Spinal cord (tissue), 10 donors: ENCODE measurements at places on chromosomes 3 and 15. TPM values are rescaled to one million over a fixed set of nuclear protein-coding genes. Genes with fewer than 3 reads are reported as not detected.

DNA sequence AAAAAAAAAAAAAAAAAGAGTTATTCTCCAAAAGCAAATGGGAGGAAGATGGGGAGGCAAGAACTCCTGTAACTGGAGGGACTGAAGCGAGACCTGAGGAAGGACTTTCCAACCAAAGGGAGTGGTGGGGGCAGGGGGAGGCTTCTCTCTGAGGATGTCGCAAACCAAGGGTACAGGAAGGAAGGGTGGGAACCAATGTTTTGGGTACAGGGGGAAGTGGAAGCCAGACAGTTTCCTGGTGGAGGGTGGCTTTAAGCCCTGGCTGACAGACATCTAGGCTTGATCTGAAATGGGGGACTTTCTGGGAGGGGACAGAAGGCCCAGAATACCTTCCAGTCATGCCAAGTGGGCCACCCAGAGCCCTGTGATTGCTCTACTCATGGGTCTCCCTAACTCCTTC, 27.0 kb downstream of the VIPR1 start:
- peaks cover 7% of the 10 kb centered on the region for H3K36me3 ChIP-seq
- H3K4me3 ChIP-seq: no peak overlapping the region
- H3K27ac ChIP-seq: no peak overlapping the region
- DNase-seq: no peak
- no peaks in the 10 kb centered on the region for H3K4me1 ChIP-seq

DNA sequence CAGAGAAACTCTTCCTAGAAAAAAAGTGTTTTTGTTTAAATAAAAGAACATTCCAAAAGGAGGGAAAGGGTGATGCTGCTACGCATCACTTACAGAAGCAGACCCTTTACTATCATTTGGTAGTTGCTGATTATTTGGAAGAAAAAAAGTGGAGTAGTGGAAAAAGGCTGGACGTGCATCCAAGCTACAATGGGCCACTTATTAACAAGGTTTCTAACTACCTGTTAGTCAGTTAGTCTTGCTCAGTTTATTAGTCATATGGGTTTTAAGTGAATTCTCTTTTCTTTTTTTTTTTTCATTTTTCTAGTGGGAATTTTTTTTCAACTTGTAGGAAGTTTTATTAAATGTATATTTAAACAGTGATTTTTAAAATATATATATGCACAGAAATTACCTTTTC, 866.0 kb downstream of the MCTP2 start:
- no peaks in the 10 kb centered on the region for H3K27me3 ChIP-seq
- H3K36me3 ChIP-seq: no peaks in the 10 kb centered on the region
- DNase-seq: no peak

- no peaks in the 10 kb centered on the region for H3K4me1 ChIP-seq
- no peak overlapping the region for H3K4me3 ChIP-seq
- H3K36me3 ChIP-seq: peaks cover 4% of the 10 kb centered on the region
- no peak overlapping the region for H3K27ac ChIP-seq
- H3K27me3 ChIP-seq: no peaks in the 10 kb centered on the region
These were observed 23.4 kb downstream of the RHOA start for GRCh38 chr3:49388289-49388820.

DNA sequence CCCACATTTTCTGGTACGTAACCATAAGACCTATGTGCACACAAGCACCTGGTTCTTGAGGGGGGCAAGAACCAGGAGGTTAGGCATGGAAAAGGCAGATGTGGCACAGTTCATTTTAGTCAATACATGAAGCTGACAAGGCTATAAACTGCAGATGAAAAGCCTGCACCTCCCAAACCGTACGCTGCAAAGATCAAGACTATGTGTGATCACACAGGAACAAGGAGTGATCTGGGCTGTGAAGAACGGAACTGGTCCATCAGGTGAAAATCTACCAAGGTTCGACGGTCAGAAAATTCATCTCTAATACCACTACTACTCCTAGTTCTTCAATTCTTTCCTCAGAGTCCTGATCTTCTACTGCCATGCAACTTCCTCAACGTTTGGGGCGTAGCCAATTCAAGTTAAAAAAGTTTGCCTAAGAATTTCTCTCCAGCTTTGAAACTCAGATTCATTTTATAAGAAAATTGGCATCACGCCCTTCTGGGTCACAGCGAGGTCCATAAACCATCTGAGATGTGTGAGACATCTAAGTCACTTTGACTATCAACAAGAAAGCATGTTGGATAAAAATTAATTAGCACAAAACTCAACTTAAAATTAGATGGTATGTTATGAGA, 41.9 kb downstream of the PLD1 start:
- no peaks in the 10 kb centered on the region for H3K36me3 ChIP-seq
- no peaks in the 10 kb centered on the region for H3K27me3 ChIP-seq
- no peak for DNase-seq
- H3K27ac ChIP-seq: peak overlapping the region; percentile 40

DNA sequence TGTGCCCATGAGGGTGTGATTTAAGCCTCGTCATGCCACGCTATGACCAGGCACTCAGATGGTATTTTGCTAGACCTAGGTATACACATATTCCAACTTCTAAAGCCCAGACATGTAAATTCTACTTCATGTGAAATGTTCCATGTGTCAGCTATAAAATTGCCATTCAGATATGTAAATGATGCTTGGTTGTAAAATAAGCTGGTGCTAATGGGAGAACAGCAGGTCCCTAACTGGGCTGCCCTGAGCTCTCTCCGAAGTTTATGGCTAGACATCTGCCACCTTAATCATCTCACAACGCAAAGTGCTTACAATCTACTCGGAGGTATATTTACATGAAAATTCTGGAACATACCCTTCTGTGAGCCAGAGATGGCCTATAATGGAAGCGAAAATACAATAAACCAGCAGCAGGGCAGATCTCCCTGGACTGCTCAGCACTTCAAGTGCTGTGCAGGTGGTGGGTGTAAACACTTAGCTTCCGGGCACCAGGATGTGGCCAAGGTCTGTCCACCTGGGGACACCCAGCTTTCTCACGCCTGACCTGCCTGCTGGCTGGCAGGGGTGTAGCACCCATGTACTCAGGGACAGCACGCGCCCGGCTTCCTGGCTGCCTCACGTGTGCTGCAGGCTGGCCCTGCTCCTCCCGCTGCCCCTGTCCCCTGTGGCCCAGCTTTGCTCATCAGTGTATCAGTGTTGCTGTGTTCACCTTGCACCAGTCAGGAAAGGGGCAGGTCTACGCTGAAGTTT, 82.0 kb downstream of the CHDH start:
- no peaks in the 10 kb centered on the region for H3K27me3 ChIP-seq
- no peak overlapping the region for H3K4me3 ChIP-seq
- H3K36me3 ChIP-seq: peaks cover 9% of the 10 kb centered on the region
- H3K4me1 ChIP-seq: peaks cover 10% of the 10 kb centered on the region
- no peak for DNase-seq
- no peak overlapping the region for H3K27ac ChIP-seq

Gene GOLGA6L22
- polyA plus RNA-seq: not detected

Gene ADGRG7
- polyA plus RNA-seq: not detected

GRCh38 chr15:33278816-33279612, 31.8 kb upstream of the RYR3 start:
- no peaks in the 10 kb centered on the region for H3K36me3 ChIP-seq
- no peak for DNase-seq
- H3K4me1 ChIP-seq: no peaks in the 10 kb centered on the region
- H3K27me3 ChIP-seq: no peaks in the 10 kb centered on the region
- no peak overlapping the region for H3K4me3 ChIP-seq
- no peak overlapping the region for H3K27ac ChIP-seq

DNA sequence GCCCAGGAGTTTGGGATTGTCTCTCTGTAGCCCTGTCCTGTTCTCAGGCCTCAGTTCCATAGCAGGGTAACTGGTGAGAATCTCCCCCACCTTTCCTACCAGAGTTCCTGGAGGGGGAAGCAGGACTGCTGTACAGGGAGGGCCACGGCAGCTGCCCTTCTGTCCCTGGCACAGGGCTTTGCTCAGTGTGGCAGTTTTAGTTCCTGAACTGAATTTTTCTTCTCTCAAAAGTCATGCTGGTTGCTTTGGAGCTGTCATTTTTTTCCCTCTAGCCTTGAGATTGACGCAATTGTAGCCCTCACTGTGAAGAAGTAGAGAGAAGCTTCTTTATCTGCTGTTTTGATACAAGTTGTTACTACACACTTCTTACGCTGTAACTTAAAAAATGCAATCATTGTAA, 55.5 kb downstream of the TPRG1 start:
- no peak for DNase-seq
- no peaks in the 10 kb centered on the region for H3K36me3 ChIP-seq
- no peak overlapping the region for H3K27ac ChIP-seq
- H3K4me3 ChIP-seq: no peak overlapping the region

DNA sequence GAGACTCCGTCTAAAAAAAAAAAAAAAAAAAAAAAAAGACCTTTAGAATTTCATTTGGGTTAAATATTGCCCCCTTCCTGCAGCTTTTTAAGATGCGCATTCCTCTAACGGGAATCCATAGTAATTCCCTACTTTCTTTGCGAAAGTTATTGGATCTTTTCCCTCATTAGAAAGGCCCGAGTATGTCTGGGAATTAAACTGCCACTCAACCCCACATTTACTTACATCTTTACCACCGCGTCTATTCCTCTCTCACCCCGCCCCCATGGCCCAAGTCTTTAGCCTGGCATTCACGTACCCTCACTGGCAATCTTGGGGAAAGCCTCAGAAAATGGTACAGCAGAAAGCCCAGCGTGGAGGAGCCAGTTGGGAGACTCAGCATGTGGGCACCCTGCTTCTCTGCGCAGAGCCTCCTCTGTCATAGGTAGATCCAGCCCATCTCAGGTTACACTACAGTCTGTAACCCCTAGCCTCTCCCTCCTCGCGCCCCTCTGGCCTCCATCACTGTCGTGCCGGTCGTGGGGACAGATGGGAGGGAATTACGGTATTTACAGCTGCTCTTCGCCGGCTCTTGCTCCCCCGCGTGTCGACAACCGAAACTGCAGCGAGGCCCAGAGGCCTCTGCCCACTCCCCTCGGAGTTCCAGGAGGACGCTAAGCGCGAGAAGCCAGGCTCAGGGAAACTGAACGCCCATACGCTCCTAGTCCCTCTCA, 6.4 kb upstream of the ANKDD1A start:
- H3K27me3 ChIP-seq: no peaks in the 10 kb centered on the region
- H3K36me3 ChIP-seq: no peaks in the 10 kb centered on the region
- peaks cover 4% of the 10 kb centered on the region for H3K4me1 ChIP-seq
- DNase-seq: no peak
- H3K4me3 ChIP-seq: peak overlapping the region; percentile 16
- peak overlapping the region; percentile 10 for H3K27ac ChIP-seq

DNA sequence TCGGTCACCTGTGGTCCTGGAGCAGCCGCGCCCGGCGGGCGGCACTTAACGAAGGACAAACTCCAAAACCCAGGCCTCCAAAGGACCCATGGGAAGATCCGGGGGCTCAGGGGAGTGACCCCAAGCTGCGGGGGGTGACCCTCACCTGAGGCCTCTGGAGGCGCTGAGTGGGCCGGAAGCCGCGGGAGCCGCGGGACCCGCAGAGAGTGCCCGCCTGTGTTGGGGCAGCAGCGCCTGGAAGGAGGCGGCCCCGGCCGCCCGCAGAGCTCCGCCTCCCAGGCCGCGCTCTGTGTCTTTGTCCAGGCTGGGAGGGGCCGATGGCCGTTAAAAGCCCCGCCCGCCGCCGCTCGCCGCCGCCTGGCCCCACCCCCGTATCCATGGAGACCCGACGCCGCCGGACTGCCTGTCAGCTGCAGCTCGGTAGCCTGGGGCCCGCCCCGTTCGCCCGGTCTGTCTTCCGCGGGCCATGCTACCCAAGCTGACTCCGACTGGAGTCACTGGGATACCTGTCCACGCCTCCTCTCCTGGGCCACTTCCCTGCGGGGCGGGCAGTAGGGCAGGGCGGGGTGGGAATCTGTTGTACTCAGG, 15.3 kb upstream of the FANCD2 start:
- no peaks in the 10 kb centered on the region for H3K27me3 ChIP-seq
- peaks cover 3% of the 10 kb centered on the region for H3K36me3 ChIP-seq
- peaks cover 51% of the 10 kb centered on the region for H3K4me1 ChIP-seq

Gene SH3GL3
- polyA plus RNA-seq: 84.8 TPM

- H3K4me3 ChIP-seq: no peak overlapping the region
- peak overlapping the region; percentile 12 for H3K27ac ChIP-seq
- DNase-seq: no peak
- no peaks in the 10 kb centered on the region for H3K4me1 ChIP-seq
- no peaks in the 10 kb centered on the region for H3K27me3 ChIP-seq
- H3K36me3 ChIP-seq: peaks cover 3% of the 10 kb centered on the region
These were observed 23.8 kb upstream of the ANXA2 start for GRCh38 chr15:60421544-60421943.

- no peak for DNase-seq
- no peaks in the 10 kb centered on the region for H3K36me3 ChIP-seq
- H3K27me3 ChIP-seq: no peaks in the 10 kb centered on the region
- no peaks in the 10 kb centered on the region for H3K4me1 ChIP-seq
- no peak overlapping the region for H3K4me3 ChIP-seq
These were observed 89.9 kb upstream of the P3H2 start for GRCh38 chr3:190210608-190211007.
